ENCODE measurements at places on chromosomes 16 and 17. TPM values are rescaled to one million over a fixed set of nuclear protein-coding genes. Genes with fewer than 3 reads are reported as not detected.

GRCh38 chr16:50665128-50665878 is 15.8 kb downstream of the SNX20 start:
- peak; percentile 63 for DNase-seq

DNA sequence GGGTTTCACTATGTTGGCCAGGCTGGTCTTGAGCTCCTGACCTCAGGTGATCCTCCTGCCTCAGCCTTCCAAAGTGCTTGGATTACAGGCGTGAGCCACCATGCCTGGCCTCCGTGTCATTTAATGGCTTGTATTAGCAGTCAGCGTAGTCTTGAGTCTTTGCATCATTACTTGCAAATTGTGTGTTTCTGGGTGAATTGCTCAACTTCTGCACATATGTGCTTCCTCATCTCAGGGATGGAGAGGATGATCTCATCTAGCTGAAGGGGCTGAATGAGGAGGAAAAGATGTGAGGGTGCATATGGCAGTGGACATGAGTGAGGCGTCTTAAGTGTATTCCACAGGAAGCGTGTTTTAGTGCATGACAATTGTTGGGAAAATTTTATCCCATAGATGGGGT is 155.8 kb downstream of the SNX29 start:
- no peak for DNase-seq

DNA sequence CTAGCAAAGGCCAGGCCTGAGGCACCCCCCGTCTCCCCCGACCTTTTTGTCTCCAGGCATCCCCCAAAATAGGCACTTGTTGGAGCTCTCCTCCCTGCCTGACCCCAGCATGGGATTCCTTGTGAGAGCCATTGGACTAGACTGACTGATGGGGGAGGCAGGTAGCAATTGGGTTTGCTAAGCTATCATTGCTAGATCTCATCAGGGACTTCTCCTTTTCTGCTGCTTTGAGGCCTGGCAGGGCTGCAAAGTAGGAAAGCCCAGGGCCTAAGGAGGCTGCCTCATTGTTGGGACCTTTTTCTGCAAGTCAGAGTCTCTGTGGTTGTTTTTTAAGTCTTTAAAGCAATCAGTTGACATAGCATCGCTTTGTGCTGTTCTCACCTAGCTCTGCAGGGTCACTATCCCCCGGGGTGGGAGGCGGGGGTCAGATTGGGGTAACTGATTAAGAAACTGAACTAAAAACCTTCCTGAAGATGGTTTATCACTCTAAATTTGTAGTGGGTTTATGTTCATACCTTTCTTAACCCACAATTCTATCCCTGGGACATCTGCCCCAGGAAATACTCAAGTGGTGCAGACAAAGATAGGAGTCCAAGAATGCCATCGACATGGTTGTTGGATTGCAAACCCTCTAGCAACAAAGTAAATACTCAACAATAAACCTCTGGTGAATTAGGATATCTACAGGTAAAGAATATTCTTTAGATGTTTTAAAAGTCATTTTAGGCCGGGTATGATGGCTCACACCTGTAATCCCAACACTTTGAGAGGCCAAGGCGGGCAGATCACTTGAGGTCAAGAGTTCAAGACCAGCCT is 28.0 kb downstream of the LLGL2 start:
- DNase-seq = no peak

GRCh38 chr17:57051886-57052361 is 33.1 kb upstream of the AKAP1 start:
- peak; percentile 2 for DNase-seq

Gene DPEP2
- not detected for total RNA-seq

- no peak for DNase-seq
These were observed 7.6 kb downstream of the TBX2 start for GRCh38 chr17:61406971-61407911.

All from HT1080 (cell line).